ENCODE measurements at places on chromosomes 7 and 10.

- no peak for DNase-seq
Observed at GRCh38 chr10:62582804-62583208, 208.6 kb downstream of the ZNF365 start.

GRCh38 chr7:129775695-129776361 is 164.3 kb downstream of the NRF1 start:
- DNase-seq, result no peak

GRCh38 chr7:128425850-128426249 is 16.1 kb upstream of the IMPDH1 start:
- no peak for DNase-seq

- DNase-seq, result no peak
Observed at GRCh38 chr7:38863601-38864291, 45.2 kb downstream of the VPS41 start.

GRCh38 chr10:74826142-74827044 is at the start of gene KAT6B:
KAT6B (plus strand) TSS chr10:74826600; CDS start chr10:74842858, 16,258 bp downstream.
- peak; percentile 89 for DNase-seq

- no peak for DNase-seq
Observed at GRCh38 chr7:27185013-27185853, at the start of gene HOXA11. HOXA11 (minus strand) TSS chr7:27185232; CDS start chr7:27185144, 88 bp downstream.

DNA sequence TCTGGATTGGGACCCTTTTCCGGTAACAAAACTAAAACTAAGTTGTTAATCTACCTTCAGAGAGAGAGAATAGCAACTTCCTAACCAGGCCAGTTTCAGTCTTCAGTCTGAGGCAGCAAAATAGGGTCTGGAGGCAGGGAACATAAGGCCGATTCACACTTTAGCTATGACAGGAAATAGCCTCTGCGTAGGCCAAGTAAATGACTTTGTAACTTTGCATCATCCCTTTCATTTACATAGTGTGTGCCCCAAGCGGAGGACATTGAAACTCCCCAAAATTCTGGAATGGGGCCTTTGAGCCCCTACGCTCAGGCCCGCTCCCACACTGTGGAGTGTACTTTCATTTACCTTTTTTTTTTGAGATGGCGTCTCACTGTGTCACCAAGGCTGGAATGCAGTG is 1.7 kb upstream of the UPP1 start:
- DNase-seq, result no peak

DNA sequence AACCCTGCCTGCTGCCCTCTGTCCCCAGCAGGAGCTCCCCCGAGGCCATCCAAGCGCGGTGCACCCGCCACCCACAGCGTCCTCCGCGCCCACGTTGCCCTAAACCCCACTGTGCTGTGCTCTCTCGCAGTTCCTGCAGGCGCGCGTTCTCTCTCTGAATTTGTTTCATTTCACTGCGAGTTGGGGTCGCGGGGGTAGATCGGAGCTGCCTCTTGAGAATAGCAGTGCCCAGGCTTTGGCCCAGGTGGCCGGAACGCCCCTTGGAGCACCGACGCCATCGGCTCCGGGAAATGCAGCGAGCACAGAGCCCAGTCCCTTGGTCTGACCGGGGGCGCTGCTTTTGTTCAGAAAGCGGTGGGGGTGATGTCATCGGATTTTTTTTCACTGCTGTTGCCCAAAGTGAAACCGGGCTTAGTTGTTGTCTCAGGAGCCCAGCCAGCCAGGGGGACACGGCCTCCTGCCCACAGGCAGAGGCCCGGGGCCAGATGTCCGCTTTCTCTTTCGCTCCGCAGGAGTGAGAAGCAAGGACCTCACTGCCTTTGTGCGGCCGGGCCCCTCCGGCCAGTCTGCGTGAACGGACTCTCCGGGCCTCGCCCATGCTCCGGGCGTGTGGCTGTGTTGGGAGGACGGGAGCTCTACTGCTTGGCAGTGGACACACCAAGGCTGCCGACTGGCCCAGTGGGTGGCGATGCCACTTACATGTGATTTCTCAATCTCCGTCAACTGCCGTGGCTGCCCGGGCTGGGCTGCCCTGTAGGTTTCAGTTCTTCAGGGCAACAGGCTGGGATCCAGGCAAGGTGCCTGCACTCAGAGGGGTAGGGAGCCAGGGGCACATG is 43.1 kb downstream of the FOXK1 start:
- no peak for DNase-seq

DNA sequence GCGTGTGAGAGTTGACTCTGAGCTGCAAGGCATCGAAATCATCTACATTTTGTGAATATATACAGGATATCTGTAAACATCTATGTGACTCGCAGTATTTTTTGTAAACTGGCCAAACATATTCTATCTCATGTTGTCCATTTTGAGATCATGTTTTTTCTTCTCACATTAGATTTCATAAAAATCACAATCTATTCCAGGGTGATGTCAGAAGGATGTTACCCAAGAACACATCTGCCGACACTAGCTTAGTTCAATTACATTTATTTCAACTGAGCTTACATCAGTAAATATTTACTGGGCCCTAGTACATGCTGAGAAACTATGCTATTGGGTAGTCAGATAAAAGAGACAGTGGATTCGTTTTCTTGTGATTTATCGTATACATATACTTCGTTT is 2.5 kb upstream of the BUB3 start:
- DNase-seq, result no peak

DNA sequence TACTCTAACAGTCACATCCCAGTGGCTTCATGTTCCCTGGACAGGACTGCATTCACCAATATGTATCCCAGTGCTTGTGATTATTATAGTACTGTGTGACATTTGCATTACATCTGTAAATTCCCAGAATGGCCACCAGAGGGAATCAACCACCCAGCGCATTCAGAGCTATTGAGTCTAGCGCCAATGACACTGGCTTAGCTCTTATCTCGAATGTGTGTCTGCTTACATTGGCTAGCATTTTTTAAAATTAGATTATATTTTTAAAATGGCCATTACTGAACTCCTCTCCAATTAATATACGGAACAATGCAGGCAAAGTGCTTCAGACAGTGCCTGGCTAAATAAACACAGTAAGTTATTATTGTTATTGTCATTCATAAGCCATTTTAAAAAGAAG is 36.3 kb downstream of the TRIL start:
- no peak for DNase-seq

GRCh38 chr7:85734823-85735222 is 548.0 kb upstream of the SEMA3D start:
- peak; percentile 7 for DNase-seq

Measured in NCI-H524 treated with DMSO at 0.1 percent for 48 hours (cell line).